ENCODE measurements at places on chromosomes 11 and 22.

DNA sequence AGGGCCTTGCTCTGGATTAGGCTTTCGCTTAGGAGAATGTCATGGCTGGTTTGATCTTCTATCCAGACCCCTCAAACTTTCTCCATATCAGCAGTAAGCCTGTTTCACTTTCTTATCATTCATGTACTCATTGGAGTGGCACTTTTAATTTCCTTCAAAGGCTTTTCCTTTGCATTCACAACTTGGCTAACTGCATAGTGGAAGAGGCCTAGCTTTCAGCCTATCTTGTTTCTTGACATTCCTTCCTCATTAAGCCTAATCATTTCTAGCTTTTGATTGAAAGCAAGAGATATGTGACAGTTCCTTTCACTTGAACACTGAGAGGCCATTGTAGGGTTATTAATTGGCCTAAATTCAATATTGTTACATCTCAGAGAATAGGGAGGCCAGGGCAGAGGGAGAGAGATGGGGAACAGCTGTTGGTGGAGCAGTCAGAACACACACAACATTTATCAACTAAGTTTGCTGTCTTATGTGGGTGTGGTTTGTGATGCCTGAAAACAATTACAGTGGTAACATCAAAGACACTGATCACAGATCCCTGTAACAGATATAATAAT is 37.7 kb upstream of the APOBEC3A start:
- DNase-seq = no peak

GRCh38 chr11:90250970-90251369 is 28.1 kb upstream of the CHORDC1 start:
- no peak for DNase-seq

DNA sequence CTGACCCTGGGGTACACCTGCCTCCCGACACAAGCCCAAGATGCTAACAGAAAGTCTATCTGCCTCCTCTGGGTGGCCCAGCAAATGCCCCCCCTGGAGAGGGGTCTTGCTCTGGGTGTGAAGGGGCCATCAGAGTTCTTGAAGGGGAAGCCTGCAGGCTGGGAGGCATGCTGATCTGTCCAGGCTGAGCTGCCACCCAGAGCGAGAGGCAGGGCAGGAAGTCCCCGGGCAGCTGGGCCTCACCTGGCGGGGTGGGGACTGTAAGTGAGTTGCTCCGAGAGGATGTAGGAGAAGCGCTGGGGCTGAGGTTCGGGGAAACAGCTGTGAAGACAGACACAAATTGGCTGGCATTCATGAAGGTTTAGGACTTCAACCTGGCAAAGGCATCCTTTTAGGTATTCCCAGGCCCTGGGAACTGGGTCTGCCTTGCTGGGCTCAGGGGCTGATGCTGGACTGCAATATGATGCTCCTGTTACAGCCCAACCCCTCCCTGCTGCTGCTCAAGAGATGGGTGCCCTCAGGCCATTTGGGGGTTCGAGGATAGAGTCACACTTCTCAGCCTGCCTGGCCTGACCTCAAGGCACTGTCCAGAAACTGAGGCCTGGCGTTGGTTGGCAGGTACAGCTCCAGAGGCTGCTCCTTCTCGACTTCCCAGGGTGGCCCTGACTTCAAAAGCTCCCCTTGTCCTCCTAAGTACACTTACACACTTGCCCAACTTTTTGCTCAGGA is 60.2 kb upstream of the LYVE1 start:
- no peak for DNase-seq

DNA sequence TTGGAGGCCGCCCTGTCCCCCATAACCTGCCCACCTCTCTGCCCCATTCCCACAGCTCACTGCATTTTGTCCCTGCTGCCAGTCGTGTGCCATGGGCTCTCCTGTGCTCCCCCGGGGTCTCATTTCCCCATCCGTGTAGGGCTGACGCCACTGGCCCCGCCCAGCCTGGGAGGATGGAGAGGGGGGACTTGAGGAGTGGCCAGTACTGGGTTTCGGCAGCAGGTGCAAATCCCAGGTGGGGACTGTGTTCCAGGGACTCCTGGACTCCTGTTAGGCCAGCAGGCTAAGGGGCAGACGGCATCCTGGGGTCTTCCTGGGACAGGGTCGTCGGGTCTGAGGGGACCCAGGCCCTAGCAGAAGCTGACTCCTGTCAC is 1.2 kb upstream of the MYO7A start:
- DNase-seq = no peak

GRCh38 chr11:3230636-3231549 is 1.3 kb downstream of the MRGPRE start:
- no peak for DNase-seq
